ENCODE measurements at places on chromosomes 3 and 15.

DNA sequence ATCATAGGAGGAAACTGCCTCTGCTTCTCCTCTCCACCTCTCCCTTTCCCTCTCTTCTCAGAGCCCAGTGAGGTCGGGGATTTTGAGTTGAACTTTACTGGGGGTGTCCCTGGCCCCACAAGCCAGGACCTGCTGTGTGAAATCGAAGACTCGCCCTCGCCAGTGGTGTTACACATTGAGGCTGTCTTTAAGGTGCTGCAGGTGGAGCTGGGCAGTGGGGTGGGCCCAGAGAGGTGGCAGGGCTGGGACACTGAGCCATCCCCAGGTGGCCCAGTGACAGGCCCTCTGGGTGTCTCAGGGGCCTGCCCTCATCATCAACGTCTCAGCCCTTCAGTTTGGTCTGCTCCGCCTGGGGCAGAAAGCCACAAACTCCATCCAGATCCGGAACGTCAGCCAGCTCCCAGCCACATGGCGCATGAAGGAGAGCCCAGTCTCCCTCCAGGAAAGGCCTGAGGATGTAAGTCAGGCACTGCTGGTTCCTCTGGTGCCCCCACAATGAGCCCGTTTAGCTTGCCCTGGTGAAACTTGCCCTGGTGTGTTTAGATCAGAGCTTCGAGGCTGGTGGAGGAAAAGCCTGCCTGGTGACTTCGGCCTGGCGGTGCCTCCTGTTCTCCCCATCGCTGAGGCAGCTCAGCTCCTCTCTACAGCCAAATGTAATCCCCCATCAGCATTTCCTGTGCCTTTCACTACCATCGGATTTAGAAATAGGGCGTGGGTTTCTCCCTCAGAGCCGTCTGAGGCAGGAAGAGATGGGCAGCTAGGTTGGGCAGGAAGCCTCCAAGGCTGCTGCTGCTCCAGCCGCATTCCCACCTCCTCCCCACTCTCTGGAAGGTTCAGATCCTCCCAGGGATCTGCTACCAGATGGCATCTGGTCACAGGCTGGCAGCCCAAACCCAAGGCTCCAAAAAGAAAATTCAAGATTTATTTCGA, 39.2 kb downstream of the ACAA1 start:
- DNase-seq = no peak

GRCh38 chr3:191476066-191476772, 15.3 kb downstream of the PYDC2 start:
- DNase-seq = no peak

GRCh38 chr15:74406992-74407705, 26.6 kb downstream of the SEMA7A start:
- DNase-seq = no peak

DNA sequence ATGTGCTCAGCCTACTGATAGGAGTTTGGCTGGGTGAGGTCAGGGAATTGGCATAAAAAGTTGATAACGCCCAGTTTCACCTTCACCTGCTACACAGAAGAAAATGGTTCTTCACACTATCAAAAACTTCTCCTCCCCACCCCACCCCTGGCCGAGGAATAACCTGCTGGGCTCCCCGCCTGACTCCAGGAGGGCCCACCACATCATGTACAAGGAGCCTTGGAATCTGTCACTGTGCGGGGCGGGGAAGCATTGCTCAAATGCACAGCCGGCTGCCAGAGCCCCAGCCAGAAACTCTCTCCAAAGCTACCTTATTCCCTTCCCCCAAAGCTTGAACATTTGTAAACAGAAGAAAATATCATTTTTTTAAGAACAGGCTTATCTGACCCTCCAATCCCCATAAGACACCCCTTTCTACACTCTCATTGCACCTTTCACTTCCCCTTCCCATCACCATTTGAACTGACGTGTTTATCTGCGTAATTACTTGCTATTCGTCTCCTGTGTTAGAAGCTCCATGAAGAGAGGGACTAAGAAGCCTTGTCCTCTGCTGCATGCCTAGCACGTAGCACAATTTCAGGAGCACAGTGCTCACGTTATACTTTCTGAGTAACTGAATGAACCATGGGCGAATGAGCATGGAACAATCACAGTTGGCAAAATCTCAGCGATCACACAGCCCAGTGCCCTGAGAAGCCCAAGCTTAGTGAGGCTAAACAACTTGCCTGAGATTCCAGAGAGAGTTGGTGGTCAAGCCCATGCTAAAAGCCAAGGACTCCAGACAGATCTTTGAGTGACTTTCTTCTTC, 82.9 kb downstream of the HES1 start:
- no peak for DNase-seq

Data from large intestine (tissue), 12 donors.